Natural killer cell treated with Interleukin-12 subunit alpha and Interleukin-12 subunit beta and Interleukin-15 and Interleukin-18, amount 100 ng/mL, for 72 hours (primary cell): ENCODE measurements at places on chromosomes 11 and 22.
A peak's percentile ranks its signal among the peaks of the same experiment; 100 is the strongest.

DNA sequence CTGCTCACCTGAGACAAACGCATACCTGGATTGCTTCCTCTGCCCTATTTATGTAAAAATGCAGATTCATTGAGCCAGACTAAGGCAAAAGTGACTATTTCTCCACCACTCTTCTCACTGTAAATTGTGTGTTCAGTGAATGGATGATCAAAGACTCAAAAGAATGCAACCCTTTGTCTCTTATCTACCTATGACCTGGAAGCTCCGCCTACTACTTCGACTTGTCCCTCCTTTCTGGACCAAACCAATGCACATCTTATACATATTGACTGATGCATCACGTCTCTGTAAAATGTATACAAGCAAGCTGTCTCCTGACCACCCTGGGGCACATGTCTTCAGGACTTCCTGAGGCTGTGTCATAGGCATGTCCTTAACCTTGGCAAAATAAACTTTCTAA, 418.0 kb upstream of the SYN3 start:
- DNase-seq, result no peak

GRCh38 chr11:118783724-118784495, 7.1 kb downstream of the DDX6 start:
- DNase-seq, result no peak

DNA sequence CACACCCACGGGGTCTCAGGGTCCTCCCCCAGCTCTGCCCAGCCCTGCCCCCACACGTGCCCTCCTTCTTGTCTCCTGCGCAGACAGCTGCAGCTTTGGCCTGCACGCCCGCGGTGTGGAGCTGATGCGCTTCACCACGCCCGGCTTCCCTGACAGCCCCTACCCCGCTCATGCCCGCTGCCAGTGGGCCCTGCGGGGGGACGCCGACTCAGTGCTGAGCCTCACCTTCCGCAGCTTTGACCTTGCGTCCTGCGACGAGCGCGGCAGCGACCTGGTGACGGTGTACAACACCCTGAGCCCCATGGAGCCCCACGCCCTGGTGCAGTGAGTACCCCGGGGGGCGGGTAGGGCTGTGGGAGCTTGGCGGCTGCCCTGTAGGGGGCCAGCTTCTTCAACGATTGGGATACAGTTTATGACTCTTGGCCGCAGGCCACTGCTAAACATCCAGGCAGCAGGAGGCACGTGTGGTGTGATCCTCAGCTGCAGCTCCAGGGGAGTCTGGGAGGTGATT, 30.8 kb downstream of the ST14 start:
- DNase-seq, result no peak

- peak; percentile 72 for DNase-seq
Observed at GRCh38 chr11:848380-848931, 5.8 kb downstream of the TSPAN4 start.

GRCh38 chr11:81959341-81959740, 774.3 kb downstream of the FAM181B start:
- no peak for DNase-seq

GRCh38 chr22:46791201-46791731, 28.8 kb downstream of the TBC1D22A start:
- DNase-seq, result peak; percentile 85

DNA sequence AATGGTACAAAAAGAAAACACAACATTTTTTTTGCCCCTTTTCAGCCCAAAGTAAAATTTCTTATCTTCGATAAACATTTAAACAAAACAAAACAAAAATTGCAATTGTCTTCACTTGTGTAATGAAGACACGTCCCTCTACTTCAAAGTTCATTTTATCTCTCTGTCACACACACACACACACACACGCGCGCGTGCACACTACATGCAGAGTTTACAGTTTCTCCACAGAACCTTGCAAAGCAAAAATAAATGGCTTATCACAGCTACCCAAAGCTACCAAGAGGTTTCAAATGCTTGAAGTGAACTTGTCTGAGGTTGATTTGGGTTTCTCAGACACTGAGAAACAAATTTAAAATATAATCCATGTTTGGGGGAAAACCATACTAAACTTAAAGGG, 72.3 kb downstream of the ETS1 start:
- DNase-seq, result no peak

- no peak for DNase-seq
Observed at GRCh38 chr11:5467527-5467926, 18.4 kb downstream of the OR51I2 start.

DNA sequence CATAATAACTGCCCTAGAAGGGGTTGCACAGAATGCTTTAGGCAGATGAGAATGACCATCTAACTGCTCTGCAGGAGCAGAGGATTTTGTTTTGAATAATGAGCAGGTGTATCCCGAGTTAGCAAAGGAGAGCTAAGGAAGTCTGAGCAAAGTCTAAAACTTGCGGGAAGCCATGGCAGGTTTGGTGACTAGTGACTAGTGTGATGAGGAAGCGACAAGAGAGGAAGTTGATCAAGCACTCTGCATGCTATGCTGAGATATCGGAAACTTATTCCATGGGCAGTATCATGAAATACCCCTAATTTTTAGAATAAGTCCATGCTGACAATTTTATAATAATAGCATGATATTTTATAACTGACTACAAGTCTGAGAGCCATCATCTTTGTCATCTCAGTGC, 12.9 kb downstream of the OLFML1 start:
- DNase-seq, result no peak

- no peak for DNase-seq
Observed at GRCh38 chr11:17821648-17822400, 87.2 kb downstream of the KCNC1 start.

- no peak for DNase-seq
Observed at GRCh38 chr22:41178425-41178975, 26.6 kb upstream of the L3MBTL2 start.

DNA sequence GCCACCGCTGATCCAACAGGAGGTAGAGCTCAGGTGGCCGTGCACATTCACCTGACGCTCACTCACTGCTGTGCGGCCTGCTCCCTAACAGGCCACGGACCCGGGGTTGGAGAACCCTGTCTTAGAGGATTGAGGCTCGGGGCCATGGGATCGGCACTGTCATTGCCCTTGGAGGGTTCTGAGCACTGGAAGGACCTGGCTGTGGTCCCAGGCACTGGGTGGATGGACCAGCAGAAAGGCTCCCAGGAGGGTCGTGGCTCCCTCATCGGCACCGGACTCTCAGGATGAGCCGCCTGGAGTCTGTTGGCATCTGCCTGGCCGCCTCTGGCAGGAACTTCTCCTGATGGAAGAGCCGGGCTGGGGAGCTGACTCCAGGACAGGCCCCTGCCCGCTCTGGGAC, 6.5 kb downstream of the KCNQ1 start:
- DNase-seq, result peak; percentile 20

DNA sequence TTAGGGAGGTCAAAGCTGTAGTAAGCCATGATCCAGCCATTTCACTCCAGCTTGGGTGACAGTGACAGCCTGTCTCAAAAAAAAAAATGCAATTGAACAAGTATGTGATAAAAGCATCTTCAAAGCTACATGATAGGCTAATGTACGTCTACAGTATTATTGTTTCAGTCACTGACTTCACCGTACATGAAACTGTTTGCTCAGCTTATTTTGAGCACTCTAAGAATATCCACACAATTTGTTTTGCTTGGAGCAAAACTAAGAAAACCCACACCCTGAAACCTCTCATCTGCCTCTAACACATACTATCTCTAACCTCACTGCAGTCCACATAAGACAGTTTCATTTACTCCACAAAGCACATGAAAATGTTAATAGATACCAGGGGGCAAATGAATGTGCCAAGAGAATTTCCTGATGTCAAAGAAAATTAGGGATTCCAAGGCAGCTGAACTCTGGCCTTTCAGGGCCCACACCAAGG, 60.7 kb downstream of the KCNA4 start:
- DNase-seq, result no peak

DNA sequence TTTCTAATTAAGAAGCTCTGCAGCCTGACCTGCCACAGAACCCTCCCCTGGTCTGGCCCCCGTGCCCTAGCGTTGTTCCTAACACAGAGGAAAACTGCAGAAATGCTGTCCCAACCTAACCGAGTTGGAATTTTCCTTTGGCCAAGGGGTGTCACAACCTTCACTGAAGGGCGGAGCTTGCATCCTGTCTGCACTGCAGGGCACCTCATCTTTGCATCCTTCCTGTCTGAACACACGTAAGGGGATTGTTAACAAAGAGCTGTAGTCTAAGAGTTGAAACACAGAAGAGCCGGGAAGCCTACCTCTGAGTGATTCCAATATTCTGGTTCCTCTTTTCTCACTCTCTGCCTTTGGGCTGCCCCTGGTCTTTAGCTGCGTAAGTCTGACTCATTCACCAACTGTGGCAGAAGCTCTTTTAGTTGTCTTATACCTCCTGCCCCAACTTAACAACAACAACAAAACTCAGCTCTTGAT, 1.6 kb downstream of the DIXDC1 start:
- no peak for DNase-seq

DNA sequence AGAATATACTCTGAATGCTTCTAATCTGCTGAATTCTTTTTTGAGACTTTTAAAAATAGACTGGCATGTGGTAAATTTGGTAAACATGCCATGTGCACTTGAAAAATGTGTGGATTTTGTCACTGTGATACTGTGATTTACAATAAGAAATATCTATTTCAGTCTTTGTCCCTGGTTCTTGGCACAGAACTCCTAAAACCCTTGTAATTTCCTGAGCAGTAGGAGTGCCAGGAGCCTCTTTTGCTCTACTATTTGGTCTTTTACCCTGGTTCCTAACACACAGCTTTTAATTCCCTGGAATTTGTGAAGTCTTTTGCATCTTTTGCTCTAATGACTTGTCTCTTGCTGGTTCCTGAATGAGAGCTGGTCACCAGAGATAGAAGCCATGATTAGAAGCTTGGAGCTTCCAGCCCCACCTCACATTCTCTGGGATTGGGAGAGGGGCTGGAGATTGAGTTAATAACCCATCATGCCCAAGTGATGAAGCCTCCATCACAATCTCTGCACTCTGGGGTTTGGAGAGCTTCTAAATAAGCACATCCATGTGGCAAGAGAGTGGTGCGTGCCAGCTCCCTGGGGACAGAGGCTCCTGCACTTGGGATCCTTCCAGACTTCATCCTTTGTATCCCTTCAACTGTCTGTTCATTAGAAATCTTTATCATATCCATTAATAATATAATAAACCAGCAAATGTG, 27.2 kb upstream of the SYT13 start:
- no peak for DNase-seq

DNA sequence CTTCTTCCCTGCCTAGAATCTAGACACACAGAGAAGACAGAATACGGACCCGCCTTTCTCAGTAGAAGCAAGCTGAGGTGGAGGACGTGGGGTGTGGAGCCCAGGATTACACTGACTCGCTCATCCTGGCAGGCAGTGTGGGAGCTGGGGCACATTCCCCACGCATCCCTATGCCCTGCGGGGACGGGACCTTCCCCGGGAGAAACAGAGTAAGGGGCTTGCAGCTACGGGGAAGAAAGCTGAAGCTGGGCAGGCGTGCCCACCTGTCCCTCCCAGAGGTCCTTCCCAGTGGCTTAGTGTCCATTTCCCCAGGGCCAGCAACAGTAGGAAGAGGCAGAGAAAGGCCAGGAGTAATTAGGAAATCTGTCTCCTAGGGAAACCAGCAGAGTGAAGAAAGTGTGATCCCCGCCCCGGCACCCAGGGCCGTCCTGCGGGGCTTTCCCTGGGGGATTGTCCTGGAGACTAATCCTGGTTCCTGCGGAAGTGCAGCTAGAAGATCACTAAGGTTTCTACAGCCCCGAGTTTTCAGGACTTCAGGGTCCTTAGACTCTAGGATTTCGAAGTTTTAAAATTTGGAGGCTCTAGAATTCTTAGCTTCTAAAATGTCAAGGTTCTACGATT, 7.8 kb downstream of the DNAJB13 start:
- peak; percentile 59 for DNase-seq

- no peak for DNase-seq
Observed at GRCh38 chr22:32574411-32574810, 99.8 kb downstream of the FBXO7 start.

DNA sequence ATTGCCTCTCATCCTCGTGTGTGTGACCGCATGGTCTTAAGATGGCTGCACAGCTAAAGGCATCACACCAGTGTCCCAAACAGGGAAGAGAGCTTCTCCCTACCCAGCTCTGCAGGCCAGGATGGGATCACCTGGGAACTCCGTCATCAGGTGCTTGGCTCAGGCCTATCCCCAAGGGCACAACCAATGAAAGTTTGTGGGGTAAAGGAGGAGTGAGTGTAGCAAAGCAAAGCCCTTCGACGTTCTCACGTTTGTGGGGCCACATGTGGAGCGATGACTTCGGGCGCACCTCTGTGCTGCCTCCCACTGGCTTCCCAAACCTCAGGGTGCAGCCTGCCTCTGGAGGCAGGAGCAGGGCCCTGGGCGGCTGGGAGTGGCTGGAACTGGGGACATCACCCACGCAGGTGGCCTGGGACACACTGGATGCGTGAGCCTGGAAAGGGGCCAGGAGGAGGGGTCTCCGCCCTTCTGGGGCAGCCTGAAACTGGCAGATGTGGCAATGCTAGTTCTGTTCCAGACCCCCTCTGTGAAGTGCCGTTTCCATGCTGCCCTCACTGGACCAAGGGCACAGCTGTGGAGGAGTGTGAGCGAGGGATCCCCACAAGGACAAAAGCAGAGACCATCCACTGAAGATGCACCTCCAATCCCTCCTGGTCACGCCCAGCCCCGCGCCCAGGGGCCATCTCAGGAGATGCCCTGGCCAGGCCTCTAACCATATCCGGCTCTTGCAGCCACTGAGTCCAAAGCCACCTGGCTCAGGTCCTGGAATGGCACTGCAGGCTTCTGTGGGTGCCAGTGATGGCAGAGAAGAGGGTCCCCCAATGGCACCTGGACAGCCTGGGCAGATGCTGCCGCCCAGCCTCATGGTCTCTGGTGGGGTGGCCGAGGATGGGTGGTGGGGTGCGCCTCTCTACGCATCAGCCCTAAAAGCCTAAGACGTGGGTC, 30.6 kb upstream of the GAL start:
- DNase-seq, result no peak

- DNase-seq, result no peak
Observed at GRCh38 chr11:6390718-6391469, 620 bp downstream of the SMPD1 start.

DNA sequence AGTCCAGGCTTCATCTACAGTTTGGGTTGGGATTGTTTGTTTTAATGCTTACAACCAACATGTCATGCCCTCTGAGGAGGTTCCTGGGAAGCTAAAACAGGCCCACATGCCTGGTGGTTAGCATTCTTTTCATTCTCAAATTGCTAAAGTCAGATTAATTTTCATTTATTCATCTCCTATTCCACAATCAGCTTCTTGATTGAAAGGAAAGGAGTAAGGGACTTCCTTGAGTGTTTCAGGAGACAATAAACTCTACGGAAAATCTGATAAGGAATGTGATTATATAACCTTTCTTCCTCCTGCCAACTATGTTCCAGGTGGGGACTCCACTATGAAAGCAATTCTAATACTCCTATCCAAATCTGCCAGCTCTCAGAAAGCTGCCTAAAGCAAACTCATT, 30.8 kb downstream of the MRTFA start:
- DNase-seq, result no peak

DNA sequence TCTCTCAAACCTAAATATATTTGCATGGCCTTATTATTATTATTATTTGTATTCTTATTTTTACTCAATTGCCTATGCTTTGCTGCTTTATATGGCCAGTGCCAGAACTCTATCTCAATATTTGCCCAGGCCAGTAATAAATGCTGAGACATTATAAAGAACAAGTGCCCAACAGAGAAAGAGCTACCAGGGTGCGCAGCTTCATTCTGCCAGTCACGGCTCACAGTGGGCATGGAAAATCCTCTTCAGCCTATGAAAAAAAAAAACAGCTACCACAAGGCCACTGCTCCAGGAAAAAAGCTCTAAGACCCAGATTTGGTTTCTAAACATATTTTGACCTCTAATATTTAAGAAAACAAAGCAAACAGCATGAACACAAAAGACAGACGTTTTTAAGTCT, 1223.6 kb downstream of the LRRC4C start:
- DNase-seq, result no peak
